ENCODE measurements at places on chromosomes 16 and 17.

DNA sequence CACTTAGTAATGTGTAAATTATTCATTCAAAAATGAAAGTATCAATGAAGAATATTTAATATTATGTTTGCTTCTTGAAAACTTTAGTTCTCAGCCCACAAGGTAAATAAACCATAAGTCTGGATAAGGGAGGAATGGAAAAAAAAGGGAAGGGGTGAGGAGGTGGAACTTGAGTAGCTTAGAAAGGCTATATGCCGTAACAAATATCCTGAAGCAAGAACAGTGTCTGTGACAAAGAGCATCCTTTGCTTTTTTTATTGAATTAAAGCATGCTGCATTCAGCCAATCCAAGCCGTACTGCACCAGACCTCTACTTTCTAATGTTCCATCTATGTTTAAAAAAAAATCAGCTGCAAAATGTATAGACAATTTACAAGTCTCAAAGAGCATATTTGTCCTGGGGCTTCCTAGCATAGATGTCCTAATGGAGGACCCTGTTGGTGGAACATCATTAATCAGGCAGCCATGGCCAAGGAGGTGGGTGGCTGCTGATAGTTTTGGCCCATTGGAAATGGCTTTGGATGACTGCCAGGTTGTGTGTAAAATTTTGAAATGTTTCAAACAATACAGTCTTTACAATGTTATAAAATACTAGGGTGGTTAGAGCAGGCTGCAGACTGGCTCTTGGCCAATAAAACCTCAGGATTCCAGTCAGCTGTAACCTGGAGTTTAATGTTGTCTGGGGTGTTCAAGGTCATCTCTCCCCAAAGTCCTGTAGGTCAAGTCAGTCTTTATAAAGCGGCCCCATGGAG, 895.8 kb upstream of the SOX9 start:
- DNase-seq = no peak

DNA sequence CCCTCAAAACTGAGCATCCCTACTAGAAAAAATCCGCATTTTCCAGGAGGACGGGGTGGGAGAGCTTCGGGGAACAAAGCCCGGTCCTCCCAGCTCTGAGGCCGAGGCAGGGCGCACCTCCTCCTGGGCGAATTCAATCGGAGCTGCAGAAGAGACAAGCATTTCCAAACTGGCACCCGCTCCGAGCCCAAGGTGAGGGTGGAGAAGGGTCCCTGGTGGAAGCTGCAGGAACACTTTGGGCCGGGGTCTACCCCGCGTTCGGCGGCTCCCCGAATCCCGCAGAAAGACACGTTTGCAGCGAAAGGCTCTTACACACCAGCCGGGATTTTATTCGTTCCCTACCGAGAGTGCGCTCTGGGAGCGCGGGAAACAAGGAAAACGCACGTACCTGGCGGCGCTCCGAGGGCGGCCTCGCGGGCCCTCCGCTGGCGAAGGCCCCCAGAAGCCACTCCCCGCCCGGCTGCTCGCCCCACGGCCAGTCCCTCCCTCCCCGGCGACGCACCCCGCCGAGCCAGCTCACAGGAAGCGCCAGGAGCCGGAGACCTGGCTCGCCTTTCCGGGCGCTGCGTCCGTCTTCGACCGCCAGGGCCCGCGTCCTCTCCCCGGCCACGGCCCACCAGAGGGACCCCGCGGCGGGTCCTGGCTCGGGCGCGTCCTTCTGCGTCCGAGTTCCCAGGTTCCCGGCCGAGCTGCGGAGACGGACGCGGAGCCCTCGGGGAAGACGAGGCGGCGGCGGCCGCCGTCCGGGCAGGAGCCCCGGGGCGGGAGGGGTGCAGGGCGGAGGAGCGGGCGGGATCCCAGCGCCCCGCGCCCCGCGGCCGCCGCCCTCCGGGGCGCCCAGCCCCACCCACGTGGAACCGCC, 49.8 kb upstream of the BAHCC1 start:
- DNase-seq = peak; percentile 21

GRCh38 chr16:49596068-49596467, 222.5 kb downstream of the C16orf78 start:
- DNase-seq = no peak

- DNase-seq = no peak
These were observed 1550.3 kb downstream of the CDH8 start for GRCh38 chr16:60485872-60486489.

GRCh38 chr17:71922439-71922838, 198.4 kb upstream of the SOX9 start:
- no peak for DNase-seq

DNA sequence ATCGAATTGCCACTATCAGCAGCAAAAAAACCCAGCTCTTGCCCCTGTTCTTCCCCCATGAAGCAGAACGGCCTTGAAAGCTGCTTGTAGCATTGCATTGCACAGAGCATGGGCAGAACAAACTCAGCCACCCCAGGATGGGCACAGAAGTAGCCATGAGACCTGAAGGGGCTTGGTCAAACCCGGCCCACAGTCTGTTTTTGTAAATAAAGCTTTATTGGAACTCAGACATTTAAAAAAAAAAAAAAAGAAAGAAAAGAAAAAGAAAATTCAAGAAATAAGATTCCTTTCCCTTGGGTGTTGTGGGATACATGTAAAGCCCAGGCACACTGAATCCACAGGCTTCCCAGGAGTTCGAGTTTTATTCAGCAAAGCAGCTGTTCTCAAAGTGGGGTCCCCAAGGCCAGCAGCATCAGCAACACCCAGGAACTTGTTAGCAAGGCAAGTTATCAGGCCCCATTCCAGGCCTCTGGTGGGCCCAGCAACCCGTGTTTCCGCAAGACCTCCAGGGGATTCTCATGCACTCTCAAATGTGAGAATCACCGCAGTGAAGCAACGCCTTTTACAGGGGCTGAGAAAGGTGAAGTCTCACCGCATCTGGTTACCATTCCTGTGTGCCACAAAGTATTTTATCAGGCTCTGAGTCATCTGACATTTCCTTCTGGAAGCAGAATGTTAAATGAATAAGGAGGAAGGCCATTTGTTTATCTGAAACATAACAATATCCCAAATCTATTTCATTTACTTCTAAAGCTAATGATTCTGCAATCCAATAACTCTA, 108.2 kb downstream of the SLC39A11 start:
- DNase-seq = no peak

DNA sequence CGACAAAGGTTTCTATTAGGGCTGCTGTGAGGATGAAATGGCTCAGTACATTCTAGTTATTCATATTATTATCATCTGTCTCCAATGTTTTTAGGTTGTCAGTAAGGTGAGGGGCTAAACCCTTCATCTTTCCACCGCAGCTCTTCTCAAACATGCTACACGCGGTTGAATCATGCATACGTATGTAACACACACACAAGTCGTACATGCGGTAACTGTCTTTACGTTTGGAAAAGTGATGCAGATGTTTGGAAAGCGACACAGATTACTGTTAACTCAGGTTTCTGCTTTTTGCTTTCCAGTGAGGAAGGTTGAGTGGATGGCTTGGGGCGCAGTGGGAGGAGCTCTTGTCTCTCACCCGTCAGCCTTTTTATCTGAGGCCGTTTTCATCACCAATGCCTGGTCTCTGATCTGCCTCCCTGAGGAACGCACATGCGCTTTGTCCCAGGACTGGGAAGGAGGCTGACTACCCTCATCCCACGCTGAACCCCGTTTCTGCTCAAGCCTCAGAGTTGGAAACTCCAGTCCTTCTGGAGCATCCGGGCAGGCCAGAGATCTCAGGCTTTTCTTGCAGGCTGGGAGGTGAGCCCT, 3.2 kb upstream of the FOXL1 start:
- no peak for DNase-seq

Data from stimulated activated CD4-positive, alpha-beta T cell treated with anti-CD3 and anti-CD28 coated beads, Interleukin-1b, Interleukin-23, amount 100 ng/mL, for 24 hours (primary cell).